ENCODE measurements at places on chromosomes 11 and 22.

GRCh38 chr11:64268893-64269539 is 15.4 kb downstream of the BAD start:
- peak; percentile 54 for DNase-seq

DNA sequence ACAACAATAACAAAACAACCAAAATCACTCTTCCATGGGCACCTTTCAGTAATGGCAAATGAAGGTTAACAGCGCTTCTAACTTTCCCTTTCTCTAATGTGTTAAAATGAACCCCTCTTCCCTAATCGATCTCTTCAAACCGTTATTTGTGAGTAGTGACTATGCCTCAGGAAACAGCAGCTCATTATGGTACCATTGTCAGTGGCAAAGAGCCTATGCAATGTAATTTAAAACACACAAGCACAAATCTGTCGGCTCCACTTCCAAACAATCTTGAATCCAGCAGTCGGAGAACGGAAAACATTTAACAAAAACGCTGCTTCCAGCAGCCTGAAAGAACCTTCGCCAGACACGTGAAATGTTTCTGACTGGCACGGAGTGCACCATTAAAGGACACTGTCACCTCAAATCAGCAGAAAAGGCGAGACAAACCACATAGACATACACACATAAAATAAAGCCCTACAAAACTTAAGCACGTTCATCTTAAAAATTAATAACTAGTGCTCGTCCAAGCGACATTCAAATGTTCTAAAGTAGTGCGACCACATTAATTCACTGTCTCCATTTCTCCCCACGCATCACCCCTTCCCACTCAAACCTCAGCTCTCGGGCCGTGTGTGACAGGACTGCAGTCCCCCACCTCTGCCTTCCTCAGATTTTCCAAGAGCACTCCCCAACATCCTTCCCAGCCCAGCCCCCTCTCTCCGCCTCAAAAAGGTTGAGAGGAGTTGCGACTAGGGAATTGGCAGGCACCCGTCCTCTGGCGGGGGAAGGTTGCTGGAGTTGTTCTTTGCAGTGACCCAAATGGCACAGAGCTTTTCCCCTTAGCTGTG is 748 bp downstream of the RAB30 start:
- DNase-seq, result no peak

DNA sequence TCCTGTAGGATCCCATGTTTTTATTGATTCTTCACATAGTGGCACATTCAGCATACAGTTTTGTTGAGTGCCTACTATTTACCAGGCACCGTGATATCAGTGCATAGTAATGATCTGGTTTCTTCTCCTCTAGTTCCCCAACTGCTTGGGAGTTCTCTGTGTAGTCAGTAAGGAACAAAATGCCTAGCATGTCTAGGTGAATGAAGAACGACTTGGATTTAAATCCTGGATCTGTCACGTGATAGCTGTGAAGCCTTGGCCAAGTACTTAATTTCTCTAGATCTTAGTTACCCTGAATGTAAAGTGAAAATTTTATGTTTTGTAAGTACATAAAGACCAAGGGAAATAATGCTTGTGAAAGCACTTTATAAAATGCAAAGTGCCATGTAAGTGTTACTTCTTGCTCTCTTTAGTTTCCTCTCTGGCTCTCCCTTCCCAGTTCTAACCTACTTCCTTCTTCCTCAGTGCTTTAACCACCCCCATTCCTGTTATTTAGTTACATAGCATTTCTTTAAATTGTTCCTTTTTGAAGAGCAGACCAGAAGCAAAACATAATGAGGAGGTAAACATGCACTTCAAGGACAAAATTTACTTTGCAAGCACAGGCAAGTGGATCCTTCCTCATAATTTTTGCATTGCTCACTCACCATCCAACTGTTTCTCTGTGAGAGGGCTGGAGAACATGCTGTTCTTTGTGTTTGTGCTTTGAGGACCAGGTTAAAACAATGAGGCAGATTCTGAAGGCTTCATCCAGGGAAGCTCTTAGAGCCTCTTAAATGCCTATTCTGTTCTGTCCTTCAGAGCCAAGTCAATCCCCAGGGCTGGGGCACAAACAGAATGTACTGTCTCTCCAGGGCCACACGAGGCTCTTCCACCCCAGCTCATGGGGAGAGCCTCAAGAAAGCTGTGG is 353.9 kb upstream of the TENM4 start:
- DNase-seq, result peak; percentile 39

DNA sequence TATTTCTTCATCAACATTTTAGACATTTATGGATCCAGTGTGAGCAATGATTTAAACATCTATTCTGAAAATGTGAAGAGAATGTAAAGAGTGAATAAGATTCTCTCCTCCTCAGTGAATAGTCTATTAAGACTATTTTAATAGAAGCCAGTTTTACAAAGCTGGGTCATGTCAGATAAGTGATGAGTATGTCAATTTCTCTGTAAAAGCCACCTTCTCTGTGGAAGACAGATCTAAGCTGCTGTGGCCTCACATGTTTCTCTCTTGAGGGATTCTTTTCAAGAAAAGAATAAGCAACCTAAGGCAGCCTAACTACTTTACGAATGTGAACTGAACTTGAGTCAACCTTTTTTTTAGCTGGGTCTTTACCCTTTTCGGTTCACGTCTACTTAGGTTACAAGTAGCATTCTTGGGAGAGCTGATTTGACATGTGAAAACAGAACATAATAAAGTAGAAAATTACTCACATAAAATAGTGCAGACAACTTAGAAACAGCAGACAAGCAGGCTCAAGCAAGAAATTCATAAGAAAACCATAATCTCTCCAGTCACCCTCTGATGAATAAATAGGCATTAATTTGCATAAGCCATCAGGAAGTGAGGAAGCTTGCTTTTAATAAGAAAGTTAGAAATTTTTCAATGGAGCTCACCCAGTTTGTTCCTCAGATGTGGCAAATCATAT is 9.9 kb downstream of the CTSC start:
- DNase-seq, result no peak

DNA sequence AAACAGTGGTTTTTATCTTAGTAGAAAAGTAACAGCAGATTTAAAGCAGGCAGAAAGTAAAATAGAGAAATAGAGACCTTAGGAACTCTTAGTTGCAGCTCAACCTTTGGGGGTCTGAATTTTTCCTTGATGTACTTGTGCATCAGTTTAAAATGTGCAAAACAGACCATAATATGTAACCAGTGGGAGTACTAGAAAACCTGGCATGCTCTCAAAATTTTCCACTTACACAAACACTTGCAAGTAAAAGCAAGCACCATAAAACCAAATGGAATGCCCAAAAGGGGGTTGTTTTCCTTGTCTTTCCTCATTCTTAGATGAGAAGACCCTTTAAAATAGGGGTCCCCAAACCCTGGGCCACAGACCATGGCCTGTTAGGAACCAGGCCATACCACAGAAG is 12.9 kb upstream of the MRGPRE start:
- no peak for DNase-seq

DNA sequence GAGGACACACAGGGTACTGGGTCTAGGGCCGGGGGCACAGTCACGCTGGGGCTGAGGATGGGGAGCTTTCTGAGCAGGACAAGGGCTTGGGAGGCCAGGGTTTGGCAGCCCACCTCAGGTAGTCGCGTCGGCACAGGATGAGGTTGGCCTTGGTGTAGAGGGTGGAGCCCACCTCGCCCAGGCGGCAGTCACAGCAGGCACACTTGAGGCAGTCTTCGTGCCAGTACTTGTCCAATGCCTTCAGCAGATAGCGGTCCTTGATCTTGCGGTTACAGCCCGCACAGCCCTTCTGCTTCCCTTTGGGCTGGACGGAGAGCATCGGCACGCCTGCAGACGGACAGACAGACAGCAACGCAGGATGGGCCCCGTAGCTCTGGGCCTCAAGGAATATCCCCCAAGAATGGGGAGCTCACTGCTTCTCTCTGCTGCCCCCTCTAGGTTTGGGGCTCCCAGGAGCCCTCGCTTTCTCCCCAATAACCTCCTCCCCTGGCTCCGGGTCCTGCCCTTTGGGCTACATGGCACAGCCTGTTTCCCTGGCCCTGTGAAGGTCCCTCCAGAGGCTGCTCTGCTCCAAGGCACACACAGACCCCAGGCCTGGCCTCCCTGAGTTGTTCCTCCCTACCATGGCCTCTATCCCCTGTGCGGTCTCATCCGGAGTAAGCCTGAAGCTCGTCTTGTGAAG is 33.4 kb downstream of the LMO1 start:
- no peak for DNase-seq

GRCh38 chr11:16286095-16286494 is 70.3 kb downstream of the SOX6 start:
- no peak for DNase-seq

DNA sequence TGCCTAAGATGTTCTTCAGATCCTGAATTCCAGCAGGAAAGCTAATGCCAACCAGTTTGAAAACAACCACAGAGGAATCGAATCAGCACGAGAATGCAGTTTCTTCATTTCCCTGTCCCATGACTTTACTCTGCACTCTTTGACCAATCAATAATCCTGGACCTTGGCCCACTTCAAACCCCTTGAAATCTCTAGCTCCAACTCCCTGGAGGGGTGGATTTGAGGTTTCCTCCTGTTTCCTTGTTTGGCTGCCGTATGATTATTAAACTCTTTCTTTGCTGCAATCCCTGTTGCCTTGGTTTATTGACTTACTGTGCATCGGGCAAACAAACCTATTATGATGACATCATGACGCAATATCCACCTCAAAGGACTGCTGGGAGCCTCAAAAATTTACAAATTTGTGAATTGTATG is 109.3 kb downstream of the FBXO7 start:
- no peak for DNase-seq

- DNase-seq, result peak; percentile 75
These were observed 292.3 kb downstream of the METTL15 start for GRCh38 chr11:28400331-28401100.

- DNase-seq, result no peak
These were observed 1.1 kb downstream of the SPINDOC start for GRCh38 chr11:63814383-63814736.

DNA sequence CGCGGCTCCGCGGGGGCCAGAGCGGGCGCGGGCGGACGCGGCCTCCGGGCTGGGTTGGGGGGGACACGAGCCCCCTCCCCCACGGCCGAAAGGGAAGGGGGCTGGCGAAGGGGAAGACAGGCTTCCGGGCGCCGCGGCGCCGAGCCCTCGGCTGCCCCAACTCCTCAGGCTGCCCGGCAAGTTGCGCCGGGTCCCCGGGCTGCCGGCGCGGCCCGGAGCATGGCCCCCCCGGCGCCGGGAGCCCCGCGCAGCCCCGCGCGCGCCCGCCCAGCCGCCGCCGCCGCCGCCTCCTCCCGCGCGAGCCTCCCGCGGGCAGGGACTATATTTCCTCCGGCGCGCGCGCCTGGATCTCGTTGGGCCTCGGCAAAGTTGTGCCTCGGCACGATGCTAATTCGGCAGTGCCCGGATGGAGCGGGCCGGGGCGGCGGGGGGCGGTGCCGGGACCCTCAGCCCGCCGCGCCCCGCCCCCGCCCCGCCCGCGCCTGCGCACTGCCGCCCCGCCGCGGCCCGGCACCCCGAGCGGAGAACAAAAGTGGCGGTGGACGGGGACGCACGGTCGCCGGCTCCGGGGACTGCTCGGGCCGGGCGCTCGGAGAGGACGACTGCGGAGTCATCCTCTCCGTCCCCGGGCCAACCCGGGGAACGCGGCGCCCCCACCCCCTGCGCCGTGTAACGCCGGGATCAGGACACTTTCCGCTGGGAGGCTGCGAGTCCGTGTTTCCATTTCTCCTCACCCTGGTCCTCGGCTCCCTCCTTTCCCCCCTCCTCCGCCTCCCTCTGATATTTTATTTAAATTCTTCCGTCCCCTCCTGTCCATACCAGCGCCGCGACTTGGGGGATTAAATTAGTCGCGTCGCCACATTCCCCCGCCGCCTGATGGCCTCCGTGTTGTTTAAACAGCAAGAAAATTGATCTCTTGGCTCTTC is at the start of gene PHF21B:
Gene PHF21B (minus strand): TSS at position 400 of the 926 bp plus-strand sequence. CDS start 456 bp downstream, outside the sequence.
- peak; percentile 13 for DNase-seq

GRCh38 chr11:128226106-128226716 is 361.1 kb downstream of the ETS1 start:
- no peak for DNase-seq

DNA sequence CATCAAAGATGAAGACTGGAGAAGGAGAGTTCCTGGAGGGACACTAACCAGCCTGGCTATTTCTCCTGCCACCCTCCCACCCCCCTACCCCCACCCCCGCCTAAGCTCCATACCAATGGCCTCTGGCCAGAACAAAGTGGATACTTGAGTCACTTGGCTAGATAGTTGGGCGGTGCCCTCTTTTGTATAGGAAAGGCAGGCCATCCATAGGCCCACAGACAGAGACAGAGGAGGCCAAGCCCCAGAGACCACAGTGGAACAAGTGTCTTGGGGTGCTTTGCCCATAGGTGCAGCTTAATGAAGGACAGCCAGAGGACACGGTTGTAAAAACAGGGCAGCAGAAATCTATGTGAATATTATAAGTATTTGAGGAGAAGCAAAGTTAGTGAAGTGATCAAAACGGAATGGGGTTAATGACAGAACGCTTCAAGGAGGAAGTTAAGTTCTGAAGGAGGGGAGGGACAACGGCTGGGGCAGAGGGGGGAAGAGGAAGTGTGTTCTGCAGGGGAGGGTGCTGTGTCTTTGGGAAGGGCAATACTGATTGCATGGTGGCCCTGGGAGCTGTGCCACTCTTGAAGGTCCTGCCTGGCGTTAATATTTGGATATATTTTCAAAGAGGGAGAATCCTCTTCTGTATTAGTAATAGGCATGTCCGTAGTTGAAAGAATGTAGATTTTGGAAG is 32.7 kb downstream of the FLI1 start:
- no peak for DNase-seq

GRCh38 chr11:116962108-116962507 is 124.7 kb upstream of the APOA1 start:
- no peak for DNase-seq

- no peak for DNase-seq
These were observed 1019.3 kb downstream of the JRKL start for GRCh38 chr11:97409141-97409540.

DNA sequence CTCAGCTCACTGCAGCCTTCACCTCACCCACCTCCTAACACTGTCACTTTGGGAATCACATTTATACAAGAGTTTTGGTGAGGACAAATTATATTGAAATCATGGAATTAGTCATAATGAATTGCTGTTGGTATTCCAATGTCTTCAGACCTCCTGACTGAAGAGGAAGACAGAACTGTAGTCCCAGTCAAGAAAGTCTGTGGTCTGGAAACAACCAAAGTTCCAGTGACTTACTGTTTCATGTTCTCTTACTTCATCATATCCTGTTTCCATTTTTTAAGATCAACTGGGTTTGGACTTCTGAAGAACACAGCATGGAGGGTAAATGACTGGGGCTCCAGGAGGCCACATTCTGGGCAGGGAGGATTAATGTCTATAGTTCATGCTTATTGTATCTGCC is 43.0 kb upstream of the HIPK3 start:
- DNase-seq, result peak; percentile 29

- DNase-seq, result no peak
These were observed 4.4 kb downstream of the UBASH3B start for GRCh38 chr11:122659676-122660554.

Data from amniotic epithelial cell (primary cell).